ENCODE measurements at places on chromosomes 6 and 20. TPM values are rescaled to one million over a fixed set of nuclear protein-coding genes. Genes with fewer than 3 reads are reported as not detected.

APOM gene
- 1.3 TPM for total RNA-seq

DNA sequence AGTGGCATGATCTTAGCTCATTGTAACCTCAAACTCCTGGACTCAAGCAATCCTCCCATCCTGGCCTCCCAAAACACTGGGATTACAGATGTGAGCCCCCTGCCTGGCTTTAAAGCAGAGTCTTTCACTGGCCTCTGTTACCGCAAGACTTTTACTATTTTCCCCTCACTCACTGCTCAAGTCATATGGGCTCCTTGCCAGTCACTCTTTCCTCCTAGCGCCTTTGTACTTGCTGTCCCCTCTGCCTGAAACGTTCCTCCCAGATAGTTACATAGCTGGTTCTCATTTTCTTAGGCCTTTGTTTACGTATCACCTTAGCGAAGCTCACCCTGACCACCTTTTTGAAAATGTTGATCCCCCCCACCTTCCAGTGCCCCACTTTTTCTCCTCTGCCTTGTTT, 29.3 kb downstream of the RPRD1B start:
- no peak for DNase-seq

- DNase-seq = no peak
Observed at GRCh38 chr20:15033891-15034290, 696.5 kb upstream of the FLRT3 start.

- DNase-seq = no peak
Observed at GRCh38 chr6:52376763-52377162, 14.8 kb downstream of the PAQR8 start.

DNA sequence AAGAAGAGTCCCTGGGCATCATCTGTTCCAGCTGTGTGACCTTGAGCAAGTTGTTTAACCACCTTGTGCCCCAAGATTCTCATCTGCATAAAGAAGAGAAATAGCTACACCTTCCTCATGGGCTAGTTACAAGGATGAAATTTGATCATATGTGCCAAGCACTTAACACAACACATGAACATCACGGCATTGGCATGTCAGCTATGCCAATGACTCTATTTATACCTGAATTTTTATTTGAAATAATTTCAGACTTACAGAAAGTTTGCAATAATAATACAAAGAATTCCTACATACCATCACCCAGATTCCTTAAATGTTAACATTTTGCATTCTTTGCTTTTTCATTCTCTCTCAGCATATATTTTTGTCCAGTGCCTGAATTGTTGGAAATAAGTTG, 21.0 kb upstream of the TCF15 start:
- no peak for DNase-seq

Measured in CD4-positive, alpha-beta memory T cell (primary cell).